CD4-positive, alpha-beta T cell treated with Interleukin-17A for 4 hours (primary cell): ENCODE measurements at places on chromosomes 6 and 20.

GRCh38 chr6:958488-958887, 265.5 kb upstream of the EXOC2 start:
- no peak for DNase-seq

DNA sequence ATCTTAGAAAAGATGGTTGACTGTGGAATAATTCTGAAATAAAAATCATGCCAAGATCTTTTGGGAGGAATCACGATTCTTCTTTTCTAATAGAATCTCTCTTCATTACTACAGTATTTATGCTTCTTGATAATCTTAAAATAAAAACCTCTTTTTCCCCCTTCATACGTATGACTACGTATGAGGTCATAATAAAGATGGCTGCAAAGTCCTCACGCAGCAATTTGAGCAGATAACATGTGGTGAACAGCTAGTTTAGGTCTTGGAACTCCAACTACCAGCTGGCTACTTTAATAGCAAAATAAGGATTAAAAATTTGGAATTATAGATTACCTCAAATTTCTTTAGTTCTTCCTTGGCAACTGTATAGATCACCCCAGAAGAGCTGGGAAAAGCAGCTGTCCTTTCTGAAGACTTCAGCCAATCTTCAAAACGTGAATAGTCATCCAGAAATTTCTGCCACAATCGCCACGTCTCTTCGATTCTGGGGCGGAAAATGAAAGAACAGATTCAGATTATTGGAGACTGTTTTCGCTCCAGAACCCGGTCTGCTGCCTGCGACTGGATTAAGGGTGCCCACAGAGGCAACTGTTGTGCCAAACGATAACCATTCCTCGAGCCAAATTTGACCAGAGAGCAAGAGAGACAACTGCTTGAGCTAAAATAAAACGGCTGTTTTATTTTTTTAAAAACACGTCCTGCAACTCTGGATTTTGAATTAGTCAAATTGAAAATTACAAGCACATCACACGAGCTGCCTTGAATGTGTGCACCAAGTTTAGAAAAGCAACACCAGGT, 347.3 kb downstream of the ESR1 start:
- no peak for DNase-seq

DNA sequence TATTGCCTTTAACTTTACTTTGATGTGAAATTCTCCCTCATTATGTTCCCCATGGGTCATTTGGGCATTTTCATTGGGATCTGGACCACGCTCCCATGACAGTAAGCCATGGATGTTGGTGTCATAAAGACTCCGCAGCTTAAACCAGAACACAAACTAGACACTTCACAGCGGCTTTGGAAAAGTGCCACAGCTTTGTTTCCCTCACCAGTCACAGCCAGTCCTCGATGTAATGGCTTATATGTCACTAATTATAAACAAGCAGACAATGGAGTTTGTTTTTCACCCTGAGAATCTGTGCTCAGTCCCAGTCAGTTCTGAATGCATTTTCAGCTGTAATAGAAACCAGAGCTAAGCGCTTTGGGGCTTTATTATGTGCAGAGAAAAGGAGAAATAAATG, 23.2 kb upstream of the DAAM2 start:
- no peak for DNase-seq

GRCh38 chr6:37287519-37288157, 29.7 kb upstream of the TMEM217 start:
- no peak for DNase-seq
